ENCODE measurements at places on chromosomes 5 and 9. TPM values are rescaled to one million over a fixed set of nuclear protein-coding genes. Genes with fewer than 3 reads are reported as not detected.

DNA sequence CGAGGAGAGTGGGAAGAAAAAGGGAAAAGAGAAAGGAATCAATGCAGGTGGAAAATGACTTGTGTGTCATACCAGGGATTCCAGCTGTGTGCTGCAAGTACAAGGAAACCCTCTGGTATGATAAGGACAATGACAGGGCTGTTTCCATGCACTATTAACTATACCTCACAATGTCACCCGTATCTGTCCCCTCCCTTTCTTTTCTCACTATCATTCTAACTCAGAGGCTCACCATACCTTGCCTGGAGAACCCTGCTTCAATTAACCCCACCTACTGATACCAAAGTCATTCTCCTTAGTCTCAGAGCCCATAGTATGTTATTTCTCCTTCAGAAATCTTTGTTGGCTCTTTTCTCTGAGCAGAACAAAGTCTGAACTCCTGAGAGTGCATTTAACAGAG lies 236.2 kb upstream of the NREP start:
- DNase-seq, result no peak

DNA sequence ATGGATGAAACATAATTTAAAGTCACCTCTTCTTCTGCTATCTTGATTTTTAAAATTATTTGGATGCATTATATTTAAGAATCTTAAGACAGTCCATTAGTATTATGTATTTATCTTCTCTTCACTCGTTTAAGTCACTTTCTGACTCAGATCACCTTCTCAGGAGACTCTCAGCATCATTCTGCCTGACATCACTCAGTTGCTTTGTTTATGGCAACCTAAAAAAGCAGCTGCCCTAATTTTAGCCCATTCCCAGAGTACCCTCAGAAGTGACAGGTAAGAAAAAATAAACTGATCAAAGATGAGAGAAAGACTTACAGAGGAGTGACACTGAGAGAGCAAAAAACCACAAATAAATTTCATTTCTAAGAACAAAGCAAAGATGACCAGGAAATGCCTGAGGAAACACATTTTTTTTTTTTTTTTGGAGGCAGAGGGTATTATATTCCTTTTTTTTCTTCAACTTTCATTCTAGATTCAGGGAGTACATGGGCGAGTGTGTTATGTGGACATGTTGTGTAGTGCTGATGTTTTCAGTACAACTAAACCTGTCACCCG lies 140.5 kb downstream of the MUSK start:
- DNase-seq, result no peak

IL11RA gene
- 34.1 TPM for total RNA-seq

- DNase-seq, result no peak
Measured at GRCh38 chr5:180648658-180649296, 623 bp downstream of the FLT4 start.

GARIN3 gene
- total RNA-seq, result not detected

GFPT2 gene
- total RNA-seq, result 1.8 TPM

DNA sequence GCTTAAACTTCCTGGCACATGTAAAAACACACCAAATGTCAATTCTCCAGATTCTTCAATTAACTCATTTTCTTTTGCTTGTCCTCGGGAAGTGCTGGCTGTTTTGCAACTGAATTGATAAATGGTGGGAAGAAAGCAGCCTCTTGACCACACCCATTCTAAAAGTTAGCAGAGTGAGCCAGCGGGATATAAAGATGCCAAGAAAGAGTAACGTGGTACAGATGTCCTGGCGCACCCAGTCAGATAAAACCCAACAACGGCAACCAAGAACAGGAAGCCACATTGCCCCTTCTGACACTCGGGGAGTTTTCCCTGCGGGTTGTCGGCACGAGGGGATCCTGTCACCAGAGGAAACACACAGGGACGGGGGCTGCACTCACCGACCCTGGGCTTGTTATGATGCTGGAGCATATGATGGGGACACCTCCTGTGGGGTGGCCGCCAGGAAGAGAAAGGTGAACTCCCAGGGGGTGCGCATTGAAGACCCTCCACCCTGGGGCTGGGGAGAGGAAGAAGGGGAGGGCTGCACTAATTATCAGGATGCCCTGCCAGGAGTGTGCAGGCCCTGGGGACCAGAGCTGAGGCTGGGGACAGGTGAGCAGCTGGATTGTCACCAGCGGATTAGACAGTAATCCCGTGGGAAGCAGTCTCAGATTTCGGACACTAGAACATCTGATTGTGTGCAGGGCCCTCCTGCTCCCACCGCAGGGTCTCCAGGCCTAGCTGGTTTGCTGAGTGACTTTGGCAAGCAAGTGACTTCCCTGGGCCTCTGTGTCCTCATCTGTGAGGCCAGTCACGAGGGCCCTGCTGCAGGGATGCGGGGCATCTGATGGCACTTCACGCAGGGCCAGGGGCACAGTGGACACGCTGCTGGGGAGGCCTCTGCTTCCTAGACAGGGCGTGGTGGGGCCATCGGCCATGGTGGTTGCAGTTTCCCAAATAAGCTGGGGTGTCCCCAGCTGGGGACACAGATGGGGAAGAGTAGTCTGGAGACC lies 59.2 kb downstream of the CRB2 start:
- peak; percentile 50 for DNase-seq

PCDHB11 gene
- total RNA-seq, result 1.2 TPM

GFRA3 gene
- not detected for total RNA-seq

DNA sequence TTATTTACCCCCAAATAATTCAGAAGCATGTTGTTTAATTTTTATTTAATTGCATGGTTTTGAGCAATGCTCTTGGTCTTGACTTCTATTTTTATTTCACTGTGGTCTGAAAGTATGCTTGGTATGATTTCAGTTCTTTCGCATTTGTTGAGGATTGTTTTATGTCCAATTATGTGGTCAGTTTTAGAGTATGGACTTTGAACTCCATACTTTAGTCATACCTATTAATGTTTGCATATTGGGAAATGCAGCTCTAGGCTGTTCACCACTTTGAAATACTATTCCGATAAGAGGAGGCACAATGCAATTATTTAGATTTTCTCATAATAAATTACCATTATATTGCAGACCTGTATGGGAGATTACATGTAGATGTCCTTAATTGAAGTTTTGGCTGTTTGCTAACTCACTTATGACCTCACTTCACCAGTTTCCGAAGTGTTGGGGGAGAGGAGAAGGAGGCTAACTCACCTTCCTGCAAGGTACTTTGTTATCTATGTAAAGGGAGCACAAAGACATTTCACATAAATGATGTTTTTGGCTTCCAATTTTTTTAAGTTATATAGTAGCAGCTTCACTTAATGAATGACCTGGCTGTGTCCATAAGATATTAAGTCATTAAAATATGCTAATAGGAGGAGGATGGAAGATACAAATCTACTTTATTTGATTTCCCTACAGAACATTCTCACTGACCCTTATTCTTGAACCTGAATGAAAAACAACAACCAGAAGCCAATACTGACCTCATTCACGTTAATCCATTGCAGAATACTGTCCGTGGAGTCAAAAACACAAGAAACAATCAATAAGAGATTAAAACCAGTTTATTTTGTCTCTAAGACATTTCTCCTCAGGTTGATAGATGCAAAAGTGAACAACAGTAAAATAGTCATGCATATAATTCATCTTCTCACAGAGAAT lies 970.3 kb upstream of the ARRDC3 start:
- no peak for DNase-seq

GRCh38 chr5:143781993-143782520 lies 29.9 kb upstream of the HMHB1 start:
- no peak for DNase-seq

DNA sequence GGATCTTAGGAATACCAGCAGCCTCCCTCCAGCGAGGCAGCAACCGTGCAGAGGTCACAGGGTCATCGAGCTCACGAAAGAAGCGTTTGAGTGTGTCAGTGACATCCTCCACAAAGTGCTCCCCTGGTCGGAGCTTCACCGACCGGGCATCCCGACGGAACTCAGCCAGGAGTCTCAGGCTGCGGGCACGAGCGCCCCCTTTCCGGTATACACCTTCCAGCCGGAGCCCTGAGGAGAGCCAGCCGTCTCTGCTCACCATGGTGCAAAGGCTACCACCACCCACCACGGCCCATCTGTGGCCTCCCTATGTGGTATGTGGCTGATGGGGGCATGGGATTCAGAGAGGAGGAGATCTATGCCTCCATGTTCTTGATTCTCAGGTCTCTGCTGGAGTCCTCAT lies 10.8 kb upstream of the FCHSD1 start:
- no peak for DNase-seq

CBY3 gene
- not detected for total RNA-seq

GADD45G gene
- total RNA-seq, result 2.6 TPM

DNA sequence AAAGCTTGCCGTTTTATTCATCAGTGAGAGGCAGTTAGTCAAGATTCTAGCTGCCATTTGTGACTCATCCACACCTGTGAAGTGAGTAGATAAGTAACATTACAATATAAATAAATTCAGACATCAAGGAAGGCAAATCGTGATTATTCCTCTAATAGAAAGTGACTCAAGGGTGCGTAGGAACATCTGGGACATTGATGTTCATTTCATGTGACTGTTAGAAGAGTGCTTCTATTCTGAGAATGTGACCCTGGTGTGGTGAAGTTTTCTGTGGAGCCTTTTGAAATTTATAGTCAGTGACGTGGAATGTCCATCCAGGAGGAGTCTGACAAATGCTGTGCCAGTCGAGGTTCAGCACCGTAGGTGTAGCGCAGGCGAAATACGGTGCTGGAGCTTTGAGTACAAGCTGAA lies 48.4 kb upstream of the FAM240B start:
- no peak for DNase-seq

GRCh38 chr9:114894609-114895433 lies 35.6 kb downstream of the TNFSF8 start:
- no peak for DNase-seq

STPG3 gene
- total RNA-seq, result not detected

GRCh38 chr5:3010953-3011763 lies 259.7 kb upstream of the IRX2 start:
- DNase-seq, result no peak

- no peak for DNase-seq
Measured at GRCh38 chr5:3780278-3780677, 184.6 kb downstream of the IRX1 start.

HAVCR1 gene
- not detected for total RNA-seq

ACTBL2 gene
- not detected for total RNA-seq

SLC44A1 gene
- 24.0 TPM for total RNA-seq

- no peak for DNase-seq
Measured at GRCh38 chr5:561408-561807, 37.2 kb upstream of the SLC9A3 start.

BAAT gene
- total RNA-seq, result 0.10 TPM
